Stimulated activated CD4-positive, alpha-beta T cell treated with anti-CD3 and anti-CD28 coated beads, Interleukin-1b, Interleukin-23, amount 100 ng/mL, for 1 hour (primary cell): ENCODE measurements at places on chromosomes 7 and 10.

- DNase-seq, result no peak
These were observed 24.1 kb upstream of the PRKAR2B start for GRCh38 chr7:107020400-107020799.

DNA sequence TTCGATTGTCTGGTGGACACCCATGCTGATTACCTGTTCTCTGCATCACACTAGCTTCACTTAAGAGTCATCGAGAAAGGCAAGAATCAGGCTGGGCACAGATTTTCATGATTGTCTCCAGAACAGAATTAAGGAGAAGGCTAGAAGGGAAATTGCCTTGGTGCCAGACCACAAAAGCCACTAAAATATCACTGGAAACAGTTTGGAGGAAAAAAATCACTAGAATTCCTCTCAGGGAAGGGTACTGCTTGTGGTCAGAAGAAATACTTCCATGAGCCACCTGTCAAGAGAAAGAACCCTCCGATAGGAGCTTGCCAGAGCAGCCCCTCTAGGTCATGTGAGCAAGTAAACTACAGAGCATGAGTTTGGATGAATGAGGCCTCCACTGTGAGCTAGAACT, 269.3 kb upstream of the TEX47 start:
- no peak for DNase-seq

DNA sequence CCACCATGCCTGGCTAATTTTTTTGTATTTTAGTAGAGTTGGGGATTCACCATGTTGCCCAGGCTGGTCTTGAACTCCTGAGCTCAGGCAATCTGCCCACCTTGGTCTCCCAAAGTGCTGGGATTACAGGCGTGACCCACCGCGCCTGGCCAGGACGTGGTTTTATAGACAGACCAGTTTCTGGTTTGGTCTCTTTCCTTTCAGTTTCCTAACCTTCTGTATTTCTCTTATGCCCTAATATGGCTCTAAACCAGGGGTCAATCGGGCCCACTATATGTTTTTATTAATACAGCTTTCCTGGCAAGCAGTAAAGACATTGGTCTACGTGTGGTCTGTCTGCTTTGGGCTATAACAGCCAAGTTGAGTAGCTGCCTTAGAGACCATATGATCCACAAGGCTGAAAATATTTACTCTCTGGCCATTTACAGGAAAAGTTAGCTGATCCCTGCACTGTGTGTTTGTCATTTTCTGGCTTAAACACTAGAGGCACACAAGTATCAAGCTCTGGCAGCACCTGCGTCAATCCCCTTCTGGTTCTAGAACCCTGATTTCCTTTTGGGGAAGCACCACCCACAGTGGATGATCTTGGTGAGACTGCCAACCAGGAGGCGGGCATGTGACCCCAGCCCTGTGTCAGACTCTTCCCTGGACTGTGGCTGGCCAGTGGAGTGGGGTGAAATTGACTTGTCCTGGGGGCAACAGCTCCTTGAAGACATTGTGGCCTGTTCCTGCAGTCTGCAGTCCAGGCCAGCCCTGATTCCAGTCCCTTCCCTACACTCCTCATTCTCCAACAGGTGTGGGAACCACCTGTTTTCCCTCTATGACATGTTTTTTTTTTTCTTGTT, 497.2 kb downstream of the PLXNA4 start:
- DNase-seq, result no peak

- DNase-seq, result no peak
These were observed 103.8 kb downstream of the ATE1 start for GRCh38 chr10:121823993-121824463.

- no peak for DNase-seq
These were observed 15.8 kb upstream of the OPALIN start for GRCh38 chr10:96374639-96374984.

GRCh38 chr10:5814110-5815107, 1.2 kb upstream of the GDI2 start:
- DNase-seq, result no peak

- DNase-seq, result no peak
These were observed 83.1 kb upstream of the IGFBP3 start for GRCh38 chr7:46003896-46004875.

DNA sequence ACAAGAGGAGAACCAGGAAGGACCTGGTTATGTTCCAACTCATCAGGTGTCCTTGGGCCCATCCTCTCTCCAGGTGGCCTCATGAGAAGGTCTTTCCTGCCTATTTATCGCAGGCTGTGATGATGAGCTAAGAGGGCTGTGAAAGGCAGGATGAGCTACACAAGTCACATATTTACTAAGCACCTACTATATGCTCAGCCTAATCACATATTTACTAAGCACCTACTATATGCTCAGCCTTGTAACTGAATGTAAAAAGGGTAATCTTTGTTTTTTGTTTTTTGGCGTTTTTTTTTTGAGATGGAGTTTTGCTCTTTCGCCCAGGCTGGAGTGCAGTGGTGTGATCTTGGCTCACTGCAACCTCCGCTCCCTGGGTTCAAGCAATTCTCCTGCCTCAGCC, 44.2 kb upstream of the NPFFR1 start:
- DNase-seq, result no peak

- no peak for DNase-seq
These were observed 45.9 kb upstream of the TOMM7 start for GRCh38 chr7:22868509-22868908.

DNA sequence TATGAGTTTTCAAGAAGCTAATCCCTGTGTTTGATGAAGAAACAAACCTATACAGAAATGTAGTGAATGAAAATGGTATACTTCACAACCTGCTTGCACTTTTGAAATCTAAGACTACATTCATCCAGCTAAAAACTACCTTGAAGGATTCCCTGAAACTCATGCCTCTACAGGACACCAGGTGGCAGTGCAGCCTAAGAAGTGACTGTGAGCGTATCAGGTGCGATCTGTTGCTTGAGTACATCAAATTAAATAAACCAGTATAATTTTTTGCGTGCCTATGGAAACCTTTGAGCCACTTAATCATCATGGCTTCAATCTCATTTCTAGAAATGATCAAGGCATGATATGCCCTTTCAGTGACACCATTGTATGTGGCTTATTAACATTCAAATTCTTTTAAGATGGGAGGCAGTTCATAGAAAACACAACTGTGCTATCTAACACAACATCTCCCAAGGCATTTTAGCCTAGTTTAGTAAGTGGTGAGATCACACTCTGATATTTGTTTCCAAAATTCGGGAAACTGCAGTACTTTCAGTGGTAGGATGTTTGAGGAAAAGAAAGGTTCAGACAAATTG, 57.4 kb downstream of the PPP1R17 start:
- DNase-seq, result no peak

GRCh38 chr7:20172736-20173334, 44.3 kb downstream of the MACC1 start:
- no peak for DNase-seq

- no peak for DNase-seq
These were observed 704.0 kb upstream of the IGFBP3 start for GRCh38 chr7:46625032-46625431.

DNA sequence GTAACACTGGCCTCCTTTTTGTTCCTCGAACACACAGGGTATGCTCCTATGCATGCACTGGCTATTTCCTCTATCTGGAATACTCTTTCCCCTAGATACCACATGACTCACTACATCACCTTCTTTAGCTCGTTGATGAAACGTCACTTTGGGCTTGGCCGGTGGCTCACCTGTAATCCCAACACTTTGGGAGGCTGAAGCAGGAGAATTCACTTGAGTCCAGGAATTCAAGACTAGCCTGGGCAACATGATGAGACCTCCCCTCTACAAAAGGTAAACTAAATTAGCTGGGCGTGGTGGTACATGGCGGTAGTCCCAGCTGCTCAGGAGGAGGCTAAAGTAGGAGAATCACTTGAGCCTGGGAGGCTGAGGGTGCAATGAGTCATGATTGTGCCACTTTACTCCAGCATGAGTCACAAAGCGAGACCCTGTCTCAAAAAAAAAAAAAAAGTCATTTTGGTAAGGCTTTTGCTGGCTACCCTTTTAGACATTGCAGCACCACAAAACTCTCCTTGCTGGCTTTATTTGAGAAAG, 14.5 kb downstream of the ANKIB1 start:
- DNase-seq, result no peak

- DNase-seq, result no peak
These were observed 13.6 kb upstream of the BPGM start for GRCh38 chr7:134632937-134633540.

GRCh38 chr7:40299097-40299496, 164.3 kb downstream of the SUGCT start:
- no peak for DNase-seq

DNA sequence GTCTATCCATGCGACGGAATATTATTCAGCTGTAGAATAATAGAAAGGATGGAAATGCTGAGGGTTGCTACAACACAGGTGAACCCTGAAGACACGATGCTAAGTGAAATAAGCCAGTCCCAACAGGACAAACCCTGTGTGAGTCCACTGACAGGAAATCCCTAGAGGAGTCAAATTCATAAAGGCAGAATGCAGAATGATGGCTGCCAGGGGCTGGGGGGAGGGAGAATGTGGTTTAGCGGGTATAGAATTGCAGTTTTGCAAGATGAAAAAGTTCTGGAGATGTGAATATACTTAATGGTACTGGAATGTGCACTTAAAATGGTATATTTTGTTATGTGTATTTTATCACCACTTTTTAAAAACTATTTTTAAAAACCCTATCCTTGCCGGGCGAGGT, 36.9 kb upstream of the DOCK1 start:
- no peak for DNase-seq

GRCh38 chr10:17665747-17666146, 21.8 kb downstream of the STAM start:
- no peak for DNase-seq

GRCh38 chr10:62594093-62594520, 210.4 kb upstream of the ADO start:
- DNase-seq, result peak; percentile 42

GRCh38 chr10:129039406-129040370, 427.4 kb upstream of the MGMT start:
- DNase-seq, result no peak

DNA sequence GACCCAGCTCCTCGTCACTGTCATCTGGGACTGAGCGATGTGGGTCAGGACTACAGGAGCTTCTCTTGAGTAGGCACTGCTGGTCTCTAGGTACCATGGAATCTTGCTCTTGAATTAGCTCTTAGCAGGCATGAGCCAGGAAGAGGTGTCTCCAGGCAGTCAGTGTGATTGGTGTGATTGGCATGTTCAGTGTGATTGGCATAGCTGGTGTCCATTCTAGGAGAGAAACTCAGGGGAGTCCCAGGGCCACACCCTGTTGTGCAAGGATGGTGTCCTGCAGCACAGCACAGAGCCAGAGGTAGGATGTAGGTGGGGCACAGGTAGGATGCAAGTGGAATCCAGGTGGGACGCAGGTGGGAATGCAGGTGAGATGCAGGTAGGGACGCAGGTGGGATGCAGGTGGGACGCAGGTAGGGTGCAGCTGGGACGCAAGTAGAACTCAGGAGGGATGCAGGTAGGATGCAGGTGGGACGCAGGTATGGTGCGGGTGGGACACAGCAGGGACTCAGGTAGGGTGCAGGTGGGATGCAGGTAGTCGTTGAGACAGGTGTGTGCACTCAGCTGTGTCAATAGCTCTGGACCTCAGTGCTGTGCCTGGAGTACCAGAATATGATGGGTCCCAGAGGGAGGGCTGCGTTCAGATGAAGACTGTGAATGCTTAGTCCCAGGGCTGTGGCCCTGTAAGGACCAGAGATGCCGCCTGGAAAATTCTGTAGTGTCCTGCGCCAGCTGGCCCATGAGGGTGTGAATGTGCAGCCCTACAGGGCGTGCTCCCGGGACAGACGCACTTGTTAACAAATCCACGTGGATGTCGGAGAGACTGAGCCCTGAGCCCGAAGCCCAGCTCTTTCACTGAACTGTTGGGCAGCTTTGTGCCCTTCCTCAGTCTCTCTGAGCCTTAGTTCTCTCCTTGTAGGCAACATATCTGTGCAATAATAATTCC, 248.2 kb upstream of the PITRM1 start:
- no peak for DNase-seq

GRCh38 chr7:95840953-95841950, 68.9 kb downstream of the DYNC1I1 start:
- DNase-seq, result no peak

DNA sequence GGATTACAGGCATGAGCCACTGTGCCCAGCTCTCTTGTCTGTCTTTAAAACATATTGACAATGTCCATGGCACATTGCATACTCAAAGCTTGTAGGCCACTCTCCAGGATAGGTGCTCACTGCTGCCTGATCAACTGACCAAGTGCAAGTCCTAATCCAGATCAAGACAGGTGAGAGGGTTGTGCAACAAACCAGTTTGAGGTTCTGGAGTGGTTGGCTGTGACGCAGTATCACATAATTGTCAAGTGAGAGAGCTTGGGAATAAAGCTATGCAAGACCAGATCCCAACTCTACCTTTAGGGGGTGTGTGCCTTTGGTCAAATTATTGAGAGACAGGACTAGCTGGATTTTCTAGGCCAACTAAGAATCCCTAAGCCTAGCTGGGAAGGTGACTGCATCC, 43.0 kb upstream of the OPN4 start:
- DNase-seq, result no peak

- no peak for DNase-seq
These were observed 595.0 kb downstream of the GRM8 start for GRCh38 chr7:126657599-126658358.

DNA sequence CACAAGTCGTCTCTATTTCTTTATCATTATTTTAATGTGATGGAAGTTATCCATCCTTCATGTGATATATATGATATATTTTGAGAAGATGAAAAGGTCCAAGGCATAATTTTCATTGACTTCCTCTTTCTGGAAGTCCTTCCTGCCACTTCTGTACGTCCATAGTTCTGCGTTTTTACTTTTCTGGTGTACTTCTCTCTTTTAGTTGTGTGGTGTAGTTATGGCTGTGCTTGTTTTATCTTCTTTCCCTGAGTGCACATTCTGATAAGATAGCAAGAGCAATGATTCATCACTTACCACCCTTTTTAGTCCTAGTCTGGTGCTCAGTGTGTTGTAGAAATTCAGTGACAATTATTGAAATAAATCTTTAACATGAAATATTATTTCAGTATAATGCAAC, 231.3 kb upstream of the FERD3L start:
- DNase-seq, result no peak

DNA sequence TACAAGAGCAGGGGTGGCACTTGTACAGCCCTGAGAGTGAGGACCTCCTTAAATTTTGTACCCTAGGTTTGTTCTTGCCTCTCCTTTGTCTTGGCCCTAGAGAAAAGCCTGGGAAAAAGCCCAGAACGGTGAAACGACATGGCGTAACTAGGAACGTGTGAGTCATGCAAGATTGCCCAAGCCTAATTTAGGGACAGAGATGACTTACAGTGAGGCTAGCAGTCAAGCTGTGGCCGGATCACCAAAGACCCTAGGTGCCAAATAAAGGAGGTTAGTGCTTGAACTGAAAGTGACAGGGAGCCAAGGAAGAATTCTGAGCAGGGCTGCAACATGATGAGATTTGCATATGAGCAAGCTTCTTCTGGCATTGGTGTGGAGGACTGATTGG, 25.1 kb downstream of the TBXAS1 start:
- no peak for DNase-seq

DNA sequence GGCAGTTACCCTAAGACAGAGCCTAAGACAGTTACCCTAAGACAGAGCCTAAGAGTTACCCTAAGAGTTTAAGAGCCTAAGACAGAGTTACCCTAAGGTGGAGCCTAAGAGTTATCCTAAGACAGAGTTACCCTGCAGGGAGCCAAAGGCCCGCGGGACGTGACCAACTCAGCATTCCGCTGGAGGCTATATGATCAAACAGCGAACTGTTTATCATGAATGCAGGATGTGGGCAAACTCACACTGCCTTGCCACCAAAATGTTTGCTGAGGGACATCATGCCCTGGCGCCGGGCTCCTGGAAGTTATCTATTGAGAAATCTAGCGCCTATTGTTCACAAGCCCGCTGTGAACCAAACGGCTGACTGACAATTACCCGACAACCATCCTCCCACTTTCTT, 49.9 kb downstream of the BLVRA start:
- no peak for DNase-seq
